ENCODE measurements at places on chromosomes 1 and 21.

GRCh38 chr1:53001128-53001527, 60.9 kb upstream of the PODN start:
- DNase-seq = no peak

DNA sequence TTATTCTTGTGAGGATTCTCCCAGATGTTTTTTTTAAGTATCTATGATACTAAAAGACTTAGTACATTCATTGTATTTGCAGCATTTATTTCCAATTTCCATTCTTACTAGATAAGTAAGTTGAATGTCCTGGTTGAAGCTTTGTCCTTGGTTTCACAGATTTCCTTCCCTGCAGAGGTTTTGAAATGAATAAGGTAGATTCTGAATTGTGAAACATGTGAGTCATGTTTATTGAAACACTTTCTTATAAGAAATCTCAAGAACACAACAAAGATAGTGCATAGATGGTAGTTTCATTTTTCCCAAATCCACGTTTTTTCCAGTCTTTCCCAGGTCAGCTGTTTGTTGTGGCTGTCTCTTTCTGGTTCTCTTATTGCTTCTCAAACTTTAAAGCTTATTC, 24.8 kb downstream of the GABPA start:
- no peak for DNase-seq

DNA sequence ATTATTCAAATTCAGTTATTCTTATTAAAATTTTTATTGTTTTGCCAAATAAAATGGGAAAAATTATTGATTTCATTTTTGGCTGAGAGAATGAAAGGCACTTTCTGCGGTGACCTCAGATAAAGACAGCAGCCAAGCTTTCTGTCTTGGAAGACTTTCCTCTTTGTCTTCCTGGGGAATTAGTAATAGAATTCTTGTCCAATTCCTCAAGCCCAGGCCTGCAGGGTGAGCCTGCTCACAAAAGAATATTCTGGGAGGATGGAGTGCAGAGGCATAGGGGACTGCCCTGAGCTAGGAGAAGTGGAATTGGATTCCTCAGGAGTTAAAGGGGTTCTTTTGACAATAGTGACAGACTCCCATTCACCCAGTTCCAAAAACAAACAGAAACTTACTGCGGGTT, 614.5 kb upstream of the ADGRL2 start:
- DNase-seq = no peak

- no peak for DNase-seq
Measured at GRCh38 chr1:209416039-209416438, 167.5 kb upstream of the CAMK1G start.

DNA sequence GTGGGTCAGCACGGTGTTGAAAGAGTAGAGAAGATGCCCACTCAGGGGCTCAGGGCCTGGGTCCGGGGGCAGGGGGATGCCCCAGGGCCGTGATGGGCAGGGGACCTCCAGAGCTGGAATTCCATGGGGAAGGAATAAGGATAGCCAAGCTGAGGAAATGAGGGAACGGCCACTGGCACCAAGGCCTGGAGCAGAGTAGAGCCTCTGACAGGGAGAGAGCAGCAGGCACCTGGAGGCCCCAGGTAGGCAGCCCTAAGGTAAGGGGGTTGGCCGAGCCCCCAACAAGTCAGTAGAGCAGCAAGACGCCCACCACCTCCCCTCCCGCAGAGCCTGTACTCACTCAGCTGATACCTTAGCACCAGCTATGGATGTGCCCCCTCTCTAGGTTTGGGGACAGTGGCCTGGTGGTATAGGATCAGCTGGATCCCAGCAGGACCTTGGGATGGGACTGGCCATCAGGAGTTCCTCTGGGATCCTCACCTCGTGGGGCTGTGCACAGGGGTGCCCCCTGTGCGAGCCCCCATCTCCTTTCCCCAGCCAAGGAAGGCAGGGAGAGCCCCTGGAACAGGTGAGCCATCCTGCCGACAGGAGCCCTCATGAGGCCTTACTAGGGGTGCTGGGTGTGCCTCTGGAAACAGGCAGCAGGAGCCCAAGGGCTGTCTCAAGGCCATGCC, 21.0 kb upstream of the ARF1 start:
- no peak for DNase-seq

- DNase-seq = no peak
Measured at GRCh38 chr1:6096243-6097116, 50.8 kb downstream of the KCNAB2 start.

- DNase-seq = no peak
Measured at GRCh38 chr1:89721351-89721750, 88.4 kb downstream of the LRRC8C start.

DNA sequence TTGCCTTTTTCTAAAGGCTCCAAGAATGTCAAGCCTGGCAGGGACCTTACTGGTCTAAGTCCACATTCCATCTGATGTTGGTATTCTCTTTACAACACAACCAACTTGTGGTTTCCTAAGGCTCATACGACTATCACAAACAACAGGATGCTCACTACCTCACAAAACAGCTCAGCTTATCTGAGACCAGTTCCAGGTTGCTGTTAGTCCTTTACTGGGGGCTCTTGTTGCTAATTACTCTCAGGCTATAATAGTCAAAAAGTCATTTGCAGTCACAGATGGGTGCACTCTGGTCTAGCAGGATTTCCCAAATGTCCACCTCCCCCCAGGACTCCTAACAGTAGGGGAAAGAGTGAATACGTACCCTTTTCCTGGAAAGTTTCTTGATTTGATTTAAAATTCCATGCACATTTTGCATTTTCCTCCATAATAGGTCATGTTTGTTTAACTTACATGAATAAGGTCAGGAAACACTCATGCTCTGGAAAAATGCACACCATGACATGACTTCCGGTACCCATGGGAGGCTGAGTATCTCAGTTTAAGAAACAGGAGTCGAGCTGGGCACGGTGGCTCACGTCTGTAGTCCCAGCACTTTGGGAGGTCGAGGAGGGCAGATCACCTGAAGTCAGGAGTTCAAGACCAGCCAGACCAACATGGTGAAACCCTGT, 16.0 kb downstream of the LCK start:
- no peak for DNase-seq

DNA sequence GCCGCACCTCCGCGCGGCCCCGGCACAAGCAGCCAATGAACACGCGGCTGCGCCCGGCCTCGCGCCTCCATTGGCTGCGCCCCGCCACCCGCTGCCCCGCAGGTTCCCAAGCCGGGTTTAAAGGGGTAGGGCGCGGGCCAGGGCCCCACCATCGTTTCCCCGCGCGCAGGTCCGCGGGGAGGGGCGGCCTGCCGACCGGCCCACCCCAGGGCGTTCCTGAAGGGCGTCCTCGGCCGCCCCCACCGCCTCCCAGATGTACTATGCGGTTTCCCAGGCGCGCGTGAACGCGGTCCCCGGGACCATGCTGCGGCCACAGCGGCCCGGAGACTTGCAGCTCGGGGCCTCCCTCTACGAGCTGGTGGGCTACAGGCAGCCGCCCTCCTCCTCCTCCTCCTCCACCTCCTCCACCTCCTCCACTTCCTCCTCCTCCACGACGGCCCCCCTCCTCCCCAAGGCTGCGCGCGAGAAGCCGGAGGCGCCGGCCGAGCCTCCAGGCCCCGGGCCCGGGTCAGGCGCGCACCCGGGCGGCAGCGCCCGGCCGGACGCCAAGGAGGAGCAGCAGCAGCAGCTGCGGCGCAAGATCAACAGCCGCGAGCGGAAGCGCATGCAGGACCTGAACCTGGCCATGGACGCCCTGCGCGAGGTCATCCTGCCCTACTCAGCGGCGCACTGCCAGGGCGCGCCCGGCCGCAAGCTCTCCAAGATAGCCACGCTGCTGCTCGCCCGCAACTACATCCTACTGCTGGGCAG, at the start of gene OLIG1:
Gene OLIG1 (plus strand): TSS at position 148 of the 750 bp plus-strand sequence. CDS start 106 bp downstream, at position 254.
- no peak for DNase-seq

Measured in activated CD4-positive, CD25-positive, alpha-beta regulatory T cell treated with anti-CD3 and anti-CD28 coated beads, Interleukin-2, amount 50 U/mL, for 16 hours (primary cell).